ENCODE measurements at places on chromosomes 4 and X. TPM values are rescaled to one million over a fixed set of nuclear protein-coding genes. Genes with fewer than 3 reads are reported as not detected.

SRPX gene
- total RNA-seq, result not detected

COL25A1 gene
- total RNA-seq, result not detected

GLOD5 gene
- total RNA-seq, result not detected

ATOH1 gene
- not detected for total RNA-seq

DNA sequence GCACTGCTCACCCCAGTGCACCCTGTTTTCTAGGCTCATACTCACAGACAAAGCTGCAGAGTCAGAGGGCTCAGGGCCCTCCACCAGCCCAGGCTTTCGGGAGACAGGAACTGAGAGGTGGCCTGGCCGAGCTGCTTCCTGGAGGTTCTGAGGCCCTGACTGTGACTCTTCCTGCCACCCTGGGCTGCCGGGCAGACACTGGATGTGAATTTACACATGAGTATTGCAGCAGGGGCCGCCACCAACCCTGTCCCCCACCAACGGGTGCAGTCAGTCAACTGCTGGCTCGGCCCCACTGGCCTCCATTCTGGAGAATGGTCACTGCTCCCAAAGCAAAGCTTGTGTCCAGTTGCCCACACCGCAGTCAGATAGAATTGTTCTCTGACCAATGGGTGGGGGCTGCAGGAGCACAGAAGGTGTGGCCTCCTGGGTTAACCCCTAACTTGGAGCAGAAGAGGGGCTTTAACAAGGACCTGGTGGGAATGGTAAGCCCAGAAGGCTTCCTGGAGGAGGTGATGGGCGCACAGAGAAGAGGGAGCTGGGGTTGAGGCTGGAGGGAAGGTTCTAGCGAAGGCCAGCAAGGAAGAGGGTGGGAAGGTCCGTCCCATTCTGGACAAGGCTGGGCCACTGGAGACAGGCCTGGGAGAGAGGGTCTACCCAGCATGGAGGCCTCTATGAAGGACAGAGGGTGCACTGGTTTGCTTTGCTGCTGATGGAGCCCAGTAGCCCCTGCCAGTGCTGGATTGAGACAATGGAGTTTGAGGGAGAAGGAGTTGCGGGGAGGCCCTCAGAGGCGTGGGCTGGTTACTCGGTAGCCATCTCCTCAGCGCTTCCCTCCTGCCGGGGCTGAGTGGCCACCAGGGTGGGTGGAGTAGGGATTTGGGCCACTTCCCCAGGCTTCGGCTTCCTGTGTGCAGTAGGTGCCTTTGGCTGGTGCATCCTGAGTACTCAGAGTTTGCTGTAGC is 135.3 kb downstream of the CPZ start:
- no peaks in the 10 kb centered on the region for H3K36me3 ChIP-seq
- H3K4me3 ChIP-seq, result no peak overlapping the region
- no peak overlapping the region for H3K27ac ChIP-seq
- no peaks in the 10 kb centered on the region for H3K4me1 ChIP-seq

GRCh38 chrX:2888309-2888708 is 40.8 kb downstream of the ARSD start:
- DNase-seq, result no peak
- H3K36me3 ChIP-seq, result no peaks in the 10 kb centered on the region
- H3K27me3 ChIP-seq, result no peaks in the 10 kb centered on the region
- H3K4me1 ChIP-seq, result no peaks in the 10 kb centered on the region
- H3K27ac ChIP-seq, result no peak overlapping the region

DNA sequence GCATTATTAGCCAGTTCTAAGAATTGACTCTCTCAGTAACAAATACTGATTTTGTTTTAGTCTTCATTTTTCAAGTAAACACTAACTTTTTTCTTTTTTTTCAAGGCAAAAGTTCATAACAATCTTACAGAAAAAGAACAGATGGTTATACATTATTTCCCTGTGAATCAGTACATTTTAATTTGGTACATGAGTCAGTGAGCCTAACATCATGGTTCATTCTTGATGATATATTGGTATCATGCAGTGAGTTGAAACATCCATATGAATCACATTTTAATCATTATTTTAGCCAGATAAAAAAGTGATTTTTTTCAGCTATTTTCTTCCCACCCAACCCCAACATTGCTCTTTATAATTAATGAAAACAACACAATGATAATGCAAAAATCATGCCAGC is 184.3 kb upstream of the TACR3 start:
- H3K27ac ChIP-seq, result no peak overlapping the region
- no peaks in the 10 kb centered on the region for H3K36me3 ChIP-seq
- no peak overlapping the region for H3K4me3 ChIP-seq
- no peaks in the 10 kb centered on the region for H3K4me1 ChIP-seq

DNA sequence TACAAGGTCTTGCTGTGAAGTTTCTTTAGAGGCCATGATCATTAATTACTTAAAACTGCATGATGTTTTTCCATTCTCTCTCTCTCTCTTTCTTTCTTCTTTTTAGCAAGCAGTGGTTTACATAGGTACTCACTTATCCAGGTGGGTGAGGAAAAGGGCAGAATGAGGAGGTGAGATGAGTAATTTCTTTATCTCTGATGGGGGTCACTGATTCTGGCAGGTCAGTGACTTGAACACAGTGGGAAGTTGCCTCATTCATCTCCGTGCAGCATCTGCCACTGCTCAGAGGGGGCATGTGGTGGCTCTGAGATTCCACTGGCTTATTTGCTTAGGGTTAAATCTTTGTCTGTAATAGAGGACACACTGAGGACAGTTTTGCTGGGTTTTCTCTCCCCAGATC is 62.6 kb downstream of the FAM114A1 start:
- H3K4me3 ChIP-seq, result no peak overlapping the region
- H3K36me3 ChIP-seq, result no peaks in the 10 kb centered on the region
- no peaks in the 10 kb centered on the region for H3K4me1 ChIP-seq
- no peak for DNase-seq
- H3K27ac ChIP-seq, result no peak overlapping the region
- no peaks in the 10 kb centered on the region for H3K27me3 ChIP-seq

DNA sequence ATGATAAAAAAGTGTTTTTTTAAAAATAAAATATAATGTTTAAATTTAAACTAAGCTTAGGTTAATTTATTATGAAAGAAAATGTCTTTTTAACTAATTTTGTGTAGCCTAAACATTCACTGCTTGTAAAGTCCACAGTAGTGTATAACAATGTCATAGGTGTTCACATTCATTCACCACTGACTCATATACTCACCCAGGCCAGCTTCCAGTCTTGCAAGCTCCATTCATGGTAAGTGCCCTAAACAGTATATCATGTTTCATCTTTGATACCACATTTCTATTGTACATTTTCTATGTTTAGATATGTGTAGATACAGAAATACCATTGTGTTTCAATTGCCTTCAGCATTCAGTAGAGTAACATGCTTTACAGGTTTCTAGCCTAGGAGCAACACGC is 530.3 kb downstream of the EPHA5 start:
- no peaks in the 10 kb centered on the region for H3K36me3 ChIP-seq
- H3K27ac ChIP-seq, result no peak overlapping the region
- DNase-seq, result no peak
- no peak overlapping the region for H3K4me3 ChIP-seq

- no peak overlapping the region for H3K4me3 ChIP-seq
- H3K27me3 ChIP-seq, result no peaks in the 10 kb centered on the region
Measured at GRCh38 chr4:7313347-7313811, 121.0 kb downstream of the SORCS2 start.

GRCh38 chr4:6250235-6250983 is 19.2 kb upstream of the WFS1 start:
- no peak overlapping the region for H3K4me3 ChIP-seq
- H3K27me3 ChIP-seq, result peaks cover 6% of the 10 kb centered on the region
- no peak overlapping the region for H3K27ac ChIP-seq

DNA sequence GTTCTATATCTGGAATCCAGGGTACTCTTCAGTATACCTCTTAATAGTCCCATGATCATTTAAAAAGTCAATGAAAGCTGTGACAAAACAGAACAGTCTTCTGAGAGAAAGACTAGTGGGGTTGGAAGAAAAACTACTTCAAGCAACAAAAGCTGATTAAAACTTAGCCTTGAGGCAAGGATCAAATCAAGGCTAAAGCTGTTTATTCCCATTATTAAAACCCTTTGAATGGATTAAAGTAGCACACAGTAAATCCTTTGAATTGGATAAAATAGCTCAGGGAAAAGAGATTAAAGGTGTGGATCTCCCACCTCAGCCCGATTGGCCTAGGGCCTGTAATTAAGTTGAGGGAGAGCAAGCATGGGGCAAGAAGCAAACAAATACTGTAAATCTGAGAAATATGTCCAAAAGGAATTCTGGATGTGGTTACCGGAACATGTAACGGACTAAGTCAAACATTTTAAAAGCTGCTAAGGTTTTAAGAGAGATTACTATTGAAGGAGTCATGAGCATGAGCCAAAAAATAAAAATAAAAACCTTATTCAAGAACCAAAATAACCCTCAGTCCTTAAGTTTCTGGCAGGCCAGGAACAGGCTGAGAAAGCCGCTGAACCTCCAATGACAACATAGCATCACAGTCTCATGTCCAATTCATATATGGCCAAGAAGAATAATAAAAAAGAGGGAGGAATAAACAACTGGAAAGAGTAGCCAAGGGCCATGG is 257.3 kb upstream of the NEIL3 start:
- no peaks in the 10 kb centered on the region for H3K27me3 ChIP-seq
- H3K4me1 ChIP-seq, result no peaks in the 10 kb centered on the region
- no peak for DNase-seq
- no peaks in the 10 kb centered on the region for H3K36me3 ChIP-seq

All from CD8-positive, alpha-beta memory T cell (primary cell).